Hematopoietic multipotent progenitor cell (in vitro differentiated cells): ENCODE measurements at places on chromosomes 2 and 18.

GRCh38 chr18:22391407-22392345 lies 26.0 kb downstream of the CTAGE1 start:
- DNase-seq: peak; percentile 4

DNA sequence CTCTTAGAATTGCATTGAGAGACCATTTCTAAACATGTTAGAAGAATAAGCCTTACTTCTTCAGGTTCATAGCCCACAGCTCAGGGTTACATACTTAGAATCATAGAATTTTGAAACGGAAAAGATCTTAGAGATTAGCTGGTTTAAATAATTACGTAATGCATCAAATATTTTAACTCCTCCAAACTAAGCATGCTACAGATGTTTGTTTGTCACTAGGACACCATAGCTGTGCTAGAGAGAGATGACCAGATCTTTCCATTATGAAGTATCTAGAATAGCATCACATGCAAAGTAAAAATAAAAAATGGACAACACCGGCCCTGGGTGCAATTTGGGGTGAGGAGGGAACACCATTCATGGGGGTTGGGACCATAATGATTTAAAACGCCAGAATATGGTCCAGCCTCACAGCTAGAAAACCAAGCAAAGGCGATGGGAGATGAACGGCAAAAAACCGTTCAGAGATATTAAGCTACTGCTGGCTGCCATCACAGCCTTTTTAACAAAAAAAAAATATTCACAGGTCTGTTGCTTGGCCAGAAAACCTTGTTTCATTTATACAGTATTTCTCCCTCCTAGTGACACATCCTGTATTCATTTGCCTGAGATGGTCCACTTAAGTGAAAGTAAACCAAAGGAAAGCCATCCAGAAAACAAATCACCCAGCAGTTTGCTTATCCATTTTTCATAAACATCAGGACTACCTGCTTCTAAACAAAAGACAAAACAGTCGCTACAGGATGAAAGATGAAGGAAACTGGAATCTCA lies 94.2 kb downstream of the EPHA4 start:
- no peak for DNase-seq

- DNase-seq: no peak
These were observed 8.0 kb downstream of the MRPL33 start for GRCh38 chr2:27779417-27780055.

- no peak for DNase-seq
These were observed 22.4 kb upstream of the SLC1A4 start for GRCh38 chr2:64966839-64967238.

DNA sequence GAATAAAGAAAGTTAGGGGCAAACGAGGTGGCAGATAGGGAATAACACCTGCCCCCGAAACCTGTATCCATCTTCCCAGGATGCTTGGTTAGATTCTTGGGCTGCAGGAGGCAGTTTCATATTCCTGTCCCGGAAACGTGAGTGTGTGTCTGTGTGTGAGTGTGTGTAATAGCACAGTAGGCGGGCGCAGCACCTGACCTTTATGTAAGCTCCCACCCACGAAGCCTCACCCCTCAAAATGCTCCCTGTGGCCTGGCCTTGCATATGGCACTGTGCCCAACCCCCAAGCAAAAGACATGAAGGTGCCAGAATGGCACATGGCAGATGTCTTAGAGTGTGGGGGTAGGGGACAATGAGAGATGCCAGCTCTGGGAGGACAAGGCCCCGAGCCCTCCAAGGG lies 48.9 kb downstream of the EFR3B start:
- no peak for DNase-seq

GRCh38 chr2:225740086-225740485 lies 340.6 kb downstream of the NYAP2 start:
- no peak for DNase-seq

DNA sequence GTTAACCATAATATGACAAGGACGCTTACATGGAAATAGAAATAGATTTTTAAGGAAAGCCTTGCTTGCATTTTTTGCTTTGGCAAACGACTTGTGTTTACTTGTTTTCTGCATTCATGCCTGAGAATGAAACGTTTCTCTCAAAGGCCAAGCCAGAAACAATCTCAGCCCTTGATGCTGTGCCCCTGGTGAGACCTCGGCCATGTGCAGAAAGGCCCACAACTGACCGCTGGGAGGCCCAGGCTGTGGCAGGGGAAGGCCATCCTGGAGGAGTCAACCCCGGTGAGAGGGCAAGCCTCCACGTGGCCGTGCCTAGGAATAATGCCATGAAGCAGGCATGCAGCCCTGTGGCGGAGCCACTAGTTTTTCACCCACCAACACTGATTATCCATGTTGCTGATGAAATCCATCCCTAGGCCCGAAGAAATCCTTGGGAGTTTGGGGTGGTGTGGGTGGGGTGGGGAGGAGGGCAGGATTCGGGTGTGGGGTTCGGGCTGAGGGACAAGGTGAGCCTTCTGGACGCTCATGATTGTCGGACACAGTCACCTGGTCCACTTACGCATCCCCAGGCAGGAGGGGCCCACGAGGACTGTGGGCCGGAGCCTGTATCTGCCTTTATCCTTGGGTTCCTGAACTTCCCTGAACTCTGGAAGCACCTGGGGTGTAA lies 107.6 kb upstream of the APCDD1 start:
- no peak for DNase-seq

DNA sequence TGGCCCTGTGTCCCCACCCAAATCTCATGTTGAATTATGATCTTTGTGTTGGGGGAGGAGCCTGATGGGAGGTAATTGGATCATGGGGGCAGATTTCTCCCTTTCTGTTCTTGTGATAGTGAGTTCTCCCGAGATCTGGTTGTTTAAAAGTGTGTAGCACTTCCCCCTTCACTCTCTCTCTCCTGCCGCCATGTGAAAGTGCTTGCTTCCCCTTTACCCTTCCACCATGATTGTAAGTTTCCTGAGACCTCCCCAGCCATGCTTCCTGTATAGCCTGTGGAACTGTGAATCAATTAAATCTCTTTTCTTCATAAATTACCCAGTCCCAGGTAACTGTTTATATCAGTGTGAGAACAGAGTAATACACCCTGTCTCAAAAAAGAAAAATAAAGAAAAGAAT lies 25.5 kb downstream of the LRRFIP1 start:
- no peak for DNase-seq

DNA sequence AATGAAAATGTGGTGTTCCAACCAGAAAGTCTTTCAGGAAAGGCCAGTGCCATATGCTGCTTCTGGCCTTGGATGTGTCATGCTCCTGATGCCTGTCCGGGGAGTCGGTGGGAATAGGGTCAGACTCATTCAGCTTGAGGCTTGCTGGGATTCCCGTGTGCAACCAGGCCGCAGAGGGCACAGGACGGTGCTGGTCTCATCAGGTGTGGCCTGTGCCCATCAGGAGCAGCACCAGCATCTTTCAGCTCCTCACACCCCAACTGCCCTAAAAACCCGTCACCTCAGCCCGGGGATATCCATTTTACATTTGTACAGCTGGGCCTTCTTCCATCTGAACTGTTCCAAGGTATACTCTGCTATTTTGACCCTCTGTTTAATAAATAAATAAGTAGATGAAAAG lies 13.3 kb upstream of the CNNM3 start:
- DNase-seq: no peak

- no peak for DNase-seq
These were observed 202.9 kb downstream of the SLC4A3 start for GRCh38 chr2:219830353-219830738.

- DNase-seq: no peak
These were observed 15.7 kb upstream of the MMADHC start for GRCh38 chr2:149603248-149603647.

- DNase-seq: no peak
These were observed 328.2 kb downstream of the SETBP1 start for GRCh38 chr18:45008694-45009413.

- DNase-seq: no peak
These were observed 272.9 kb downstream of the IRS1 start for GRCh38 chr2:226526716-226527115.

GRCh38 chr2:110773401-110773921 lies 41.1 kb downstream of the ACOXL start:
- no peak for DNase-seq

GRCh38 chr2:7812231-7812995 lies 869.4 kb upstream of the ID2 start:
- no peak for DNase-seq

GRCh38 chr18:23171581-23172156 lies 36.4 kb downstream of the CABLES1 start:
- DNase-seq: no peak

DNA sequence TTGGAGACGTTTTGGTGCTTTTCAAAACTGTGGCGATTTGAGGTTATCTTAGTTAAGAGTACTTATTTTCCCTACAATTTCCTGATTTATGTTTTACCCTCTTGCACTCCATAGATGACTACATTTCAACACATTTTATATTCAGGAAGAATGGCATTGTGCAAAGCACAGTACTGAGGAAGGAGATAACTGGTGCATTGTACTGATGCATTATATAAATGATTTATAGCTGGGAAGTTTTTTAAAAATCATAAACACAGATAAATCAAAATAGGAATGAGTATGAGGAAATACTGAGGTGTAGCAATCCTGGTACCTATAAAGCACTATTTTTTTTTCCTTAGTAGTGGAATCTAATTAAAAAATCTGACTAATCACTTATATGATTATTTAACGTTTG lies 5.6 kb downstream of the REL start:
- no peak for DNase-seq

- peak; percentile 56 for DNase-seq
These were observed 90.4 kb upstream of the SLC35G4 start for GRCh38 chr18:11518788-11519685.

- no peak for DNase-seq
These were observed 38.1 kb upstream of the OTOS start for GRCh38 chr2:240178564-240178963.

DNA sequence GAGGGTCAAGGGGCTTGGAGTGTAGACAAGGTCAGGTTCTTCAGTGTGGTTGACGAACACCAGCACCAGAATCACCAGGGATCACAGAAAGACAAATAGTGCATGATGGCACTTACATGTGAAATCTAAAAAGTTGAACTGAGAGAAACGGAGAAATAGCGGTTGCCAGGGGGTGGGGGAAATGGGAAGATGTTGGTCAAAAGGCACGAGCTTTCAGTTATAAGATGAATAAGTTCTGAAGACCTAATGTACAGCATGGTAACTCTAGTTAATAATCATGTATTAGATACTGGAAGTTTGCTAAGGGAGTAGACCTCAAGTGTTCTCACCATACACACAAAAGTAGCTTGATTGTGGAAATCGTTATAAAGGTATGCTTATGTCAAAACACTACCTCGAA lies 43.7 kb upstream of the DARS1 start:
- no peak for DNase-seq

- no peak for DNase-seq
These were observed 9.8 kb upstream of the MGAT5 start for GRCh38 chr2:134244086-134244485.

GRCh38 chr18:10111944-10112343 lies 198.1 kb downstream of the VAPA start:
- DNase-seq: no peak

DNA sequence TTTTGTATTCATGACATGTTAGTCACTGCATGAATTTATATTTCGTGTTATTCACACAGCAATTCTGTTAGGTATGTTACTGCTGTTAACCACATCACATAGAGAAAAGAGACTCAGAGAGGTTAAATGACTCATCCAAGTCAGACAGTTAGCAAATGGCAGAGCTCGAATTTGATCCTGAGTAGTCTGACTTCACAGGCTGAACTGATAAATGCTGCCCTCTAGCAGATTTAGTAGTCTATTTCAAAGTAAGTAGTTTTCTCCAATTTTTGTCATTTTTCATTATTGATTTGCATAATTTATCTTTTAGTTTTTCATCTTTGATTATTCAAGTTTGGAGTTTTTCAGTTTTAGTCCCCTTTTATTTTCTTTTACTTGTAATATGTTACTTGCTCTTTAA lies 58.3 kb downstream of the WDR7 start:
- DNase-seq: peak; percentile 23

- peak; percentile 74 for DNase-seq
These were observed 88.7 kb upstream of the ATL2 start for GRCh38 chr2:38465789-38466127.

DNA sequence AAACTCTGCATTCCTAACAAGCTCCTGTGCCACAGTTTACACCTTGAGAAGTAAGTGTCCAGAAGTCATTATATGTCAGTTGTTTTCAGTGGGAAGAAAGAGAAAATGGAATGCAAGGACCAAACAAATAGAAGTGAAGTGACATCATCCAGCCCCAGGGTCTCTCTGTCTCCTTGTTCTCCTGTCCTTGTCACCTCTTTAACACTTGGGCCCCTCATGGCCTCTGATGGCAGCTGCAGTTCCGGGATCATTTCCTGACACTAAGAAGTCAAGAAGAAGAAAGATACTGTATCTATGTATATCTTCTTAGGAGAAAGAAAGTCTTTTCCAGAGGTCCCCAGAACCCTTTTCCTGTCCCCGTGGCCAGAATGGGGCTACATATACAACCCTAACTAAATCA lies 2.8 kb upstream of the CFAP221 start:
- no peak for DNase-seq

- DNase-seq: no peak
These were observed 47.8 kb upstream of the C2orf74 start for GRCh38 chr2:61114147-61114546.
